Cerebellar cortex (tissue), 1 donor: ENCODE measurements at places on chromosomes 5 and 9.

DNA sequence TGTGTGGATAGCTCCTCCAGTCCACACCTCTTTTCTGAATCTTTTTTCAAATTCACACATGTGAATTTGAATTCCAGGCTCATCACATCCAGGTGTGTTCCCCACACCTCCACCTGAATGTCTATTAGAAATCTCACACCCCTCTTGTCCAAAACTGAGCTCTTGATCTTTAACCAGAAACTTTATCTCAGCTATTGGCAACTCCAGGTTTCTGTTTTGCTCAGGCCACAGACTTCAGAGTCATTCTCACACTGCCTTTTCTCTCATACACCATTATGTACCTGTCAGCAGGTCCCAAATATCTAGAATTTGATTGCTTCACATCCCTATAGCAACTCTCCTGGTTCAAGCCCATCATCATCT lies 11.6 kb downstream of the NIPSNAP3B start:
- no peak for DNase-seq

GRCh38 chr5:32116574-32117313 lies 57.4 kb downstream of the GOLPH3 start:
- no peak for DNase-seq

DNA sequence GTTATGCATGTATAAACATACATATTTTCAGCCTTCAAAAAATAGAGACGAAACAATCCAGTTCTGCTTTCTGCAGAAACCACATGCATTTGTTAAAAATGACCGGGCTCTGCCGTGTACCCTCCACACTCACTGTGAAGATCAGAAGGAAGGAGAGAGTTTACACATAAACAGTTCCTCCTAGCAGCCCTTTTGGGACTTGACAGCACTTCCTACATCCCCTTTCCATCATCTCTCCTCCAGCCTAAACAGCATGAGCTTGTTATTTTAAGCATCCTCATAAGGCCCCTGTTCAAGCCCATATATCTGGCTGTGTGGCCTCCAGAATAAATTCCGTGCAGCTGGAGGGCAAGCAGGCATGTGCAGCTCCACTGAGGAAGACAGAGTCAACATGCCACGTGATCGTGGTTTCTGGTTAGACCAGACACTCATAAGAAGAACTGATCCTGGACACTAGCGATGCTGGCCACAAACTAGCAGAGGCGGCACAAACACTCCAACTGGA lies 42.2 kb downstream of the NIPAL4 start:
- no peak for DNase-seq

GRCh38 chr5:55603922-55604321 lies 69.2 kb upstream of the PLPP1 start:
- DNase-seq, result no peak

GRCh38 chr5:7391814-7392692 lies 3.9 kb upstream of the ADCY2 start:
- DNase-seq, result peak; percentile 45

DNA sequence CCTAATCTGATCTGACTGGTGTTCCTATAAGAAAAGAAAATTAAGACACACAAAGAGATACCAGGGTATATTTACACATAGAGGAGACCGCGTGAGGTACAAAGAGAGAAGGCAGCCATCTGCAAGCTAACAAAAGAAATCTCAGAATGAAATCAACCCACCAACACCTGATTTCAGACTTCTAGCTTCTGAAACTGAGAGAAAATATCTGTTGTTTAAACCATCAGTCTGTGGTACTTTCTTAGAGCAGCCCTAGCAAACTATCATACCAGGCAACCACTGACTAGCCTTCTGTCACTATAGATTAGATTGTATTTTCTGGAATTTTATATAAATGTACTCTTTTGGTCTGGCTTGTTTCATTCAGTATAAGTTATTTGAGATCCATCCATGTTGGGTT lies 779.3 kb upstream of the ACO1 start:
- no peak for DNase-seq

GRCh38 chr9:133976191-133976861 lies 15.8 kb downstream of the VAV2 start:
- no peak for DNase-seq

- DNase-seq, result no peak
Measured at GRCh38 chr5:157624144-157624543, 28.1 kb downstream of the SOX30 start.

DNA sequence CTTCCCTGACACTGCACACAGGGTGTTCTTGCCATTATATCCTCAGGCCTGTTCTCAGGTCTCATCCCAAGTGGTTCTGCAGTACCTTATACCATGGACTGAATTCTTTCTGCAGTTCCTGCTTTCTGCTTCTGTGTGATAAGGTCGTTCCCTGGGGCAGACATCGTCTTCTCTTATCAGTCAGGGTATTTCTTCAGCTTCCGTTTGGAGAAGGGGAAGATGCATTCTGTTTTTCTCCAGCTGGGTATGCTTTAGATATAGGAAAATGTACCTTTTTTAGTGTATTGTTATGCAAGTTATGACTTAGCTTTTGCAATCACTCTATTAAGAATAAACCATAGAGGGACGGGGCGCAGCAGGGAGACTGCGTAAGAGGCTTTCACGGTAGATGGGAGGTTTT lies 31.1 kb downstream of the RALGPS1 start:
- no peak for DNase-seq

DNA sequence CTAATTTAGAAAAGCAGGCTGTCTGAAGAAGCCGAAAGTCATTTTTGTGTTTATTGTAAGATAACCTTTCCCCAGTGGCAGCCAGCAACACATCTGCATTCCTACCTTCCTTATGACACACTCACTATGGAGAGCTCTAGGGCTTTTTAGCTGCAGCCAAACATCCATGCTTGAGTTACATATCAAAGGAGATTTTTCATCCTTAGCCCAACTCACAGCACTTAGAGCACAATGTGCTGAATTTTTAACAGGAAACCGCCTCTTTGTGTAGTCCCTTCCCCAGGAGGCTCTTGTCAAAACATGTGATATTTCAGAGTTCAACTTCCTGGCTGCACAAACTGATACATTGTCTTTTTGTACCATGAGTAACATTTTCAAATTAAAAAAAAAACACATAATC lies 379.2 kb downstream of the CTNND2 start:
- DNase-seq, result no peak

DNA sequence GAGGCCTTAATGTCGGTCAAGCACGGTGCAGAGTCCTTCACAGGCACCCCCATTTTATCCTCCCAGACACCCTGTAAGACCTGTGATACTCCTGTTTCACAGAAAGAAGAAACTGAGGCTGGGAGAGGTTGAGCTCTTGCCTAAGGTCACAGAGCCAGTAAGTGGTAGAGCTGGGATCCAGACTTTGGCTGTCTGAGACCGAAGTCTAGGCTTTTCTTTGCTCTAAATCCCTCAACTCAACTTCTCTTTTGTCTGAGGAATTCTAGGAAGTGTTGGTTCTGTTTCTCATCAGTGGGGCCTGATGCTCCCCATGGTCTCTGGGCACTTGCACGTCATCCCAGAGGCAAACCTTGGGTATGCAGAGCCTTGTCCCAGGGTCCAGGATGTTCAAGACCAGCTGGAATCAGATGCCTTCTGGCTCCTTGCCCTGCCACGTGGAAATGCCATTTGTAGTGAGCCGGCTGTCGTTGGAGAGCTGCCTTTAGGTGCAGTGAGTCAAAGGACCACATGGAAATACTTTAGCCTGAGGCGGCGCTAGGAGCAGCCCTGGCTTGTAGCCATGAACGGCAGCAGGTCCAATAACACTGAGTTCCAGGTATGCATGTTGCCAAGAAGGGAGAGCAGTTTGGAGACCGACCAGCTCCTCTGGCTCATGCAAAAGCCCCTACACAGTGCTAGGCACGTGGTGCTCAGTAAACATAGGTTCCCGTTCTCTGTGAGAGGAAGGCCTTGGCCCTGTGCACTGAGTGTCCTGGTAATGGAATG lies 9.2 kb downstream of the DCANP1 start:
- peak; percentile 98 for DNase-seq

- no peak for DNase-seq
Measured at GRCh38 chr9:14096258-14096922, 217.6 kb downstream of the NFIB start.

GRCh38 chr5:103505581-103506305 lies 56.8 kb downstream of the NUDT12 start:
- no peak for DNase-seq

DNA sequence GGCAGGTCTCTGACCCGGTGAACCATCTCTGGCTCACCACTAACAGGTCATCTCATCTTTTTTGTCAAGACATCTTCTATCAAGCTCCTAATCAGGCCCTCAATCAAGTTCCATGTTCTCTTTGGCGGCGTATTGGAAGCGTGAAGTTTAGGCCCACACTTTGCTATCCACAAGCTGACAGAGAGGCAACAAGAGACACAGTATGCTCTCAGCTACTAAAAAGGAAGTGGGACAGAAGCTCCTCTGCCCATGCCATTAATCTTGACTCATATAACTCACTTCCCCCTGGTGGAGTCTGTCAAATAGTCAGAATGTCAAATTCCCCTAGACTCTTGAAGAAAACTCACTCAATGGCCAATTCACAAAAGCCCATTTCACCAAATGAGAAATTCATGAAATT lies 77.6 kb upstream of the TMC1 start:
- DNase-seq, result no peak

- no peak for DNase-seq
Measured at GRCh38 chr5:124630767-124631704, 115.4 kb downstream of the ZNF608 start.

- no peak for DNase-seq
Measured at GRCh38 chr5:26192486-26192885, 845.9 kb downstream of the CDH9 start.

GRCh38 chr5:9128136-9128535 lies 417.7 kb downstream of the SEMA5A start:
- no peak for DNase-seq

- DNase-seq, result no peak
Measured at GRCh38 chr5:38237681-38238080, 20.7 kb upstream of the EGFLAM start.

DNA sequence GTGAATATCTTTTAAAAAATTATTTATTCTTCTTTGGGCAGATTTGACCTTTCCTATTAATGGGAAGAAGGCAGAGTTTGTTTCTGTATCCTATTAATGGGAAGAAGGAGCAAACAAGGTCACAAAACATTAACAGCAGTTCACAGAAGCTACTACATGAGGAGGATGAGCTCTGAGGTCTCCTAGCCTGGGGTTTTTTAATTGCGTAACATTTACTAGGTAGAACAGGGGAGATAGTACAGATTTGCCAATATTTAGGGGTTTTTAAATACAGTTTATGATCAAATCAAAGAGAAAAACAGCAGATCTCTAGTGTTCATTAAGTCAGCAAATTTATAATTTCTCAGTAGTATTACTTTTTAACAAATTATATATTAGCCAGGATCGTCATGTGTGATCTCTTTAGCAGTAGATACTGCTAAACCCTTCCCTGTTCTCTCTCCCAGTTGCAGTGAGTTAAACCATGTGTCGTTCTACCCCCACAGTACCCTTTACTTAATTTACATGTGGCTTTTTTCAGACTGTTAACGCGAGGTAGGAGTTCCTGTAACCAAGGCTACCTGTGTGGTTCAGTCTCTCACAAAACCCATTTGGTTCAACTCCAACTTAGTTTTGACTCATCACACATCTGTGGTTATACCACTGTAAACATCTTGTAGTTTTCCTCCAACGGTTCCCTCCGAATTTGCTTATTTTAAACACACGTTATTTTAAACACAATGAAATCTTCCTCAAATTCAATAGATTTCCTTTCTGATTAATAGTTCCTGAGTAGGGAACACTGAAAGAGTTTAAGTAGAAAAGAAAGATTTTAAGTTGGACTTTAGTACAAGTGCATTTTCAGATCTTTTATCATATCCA lies 13.3 kb downstream of the SLC25A46 start:
- no peak for DNase-seq

DNA sequence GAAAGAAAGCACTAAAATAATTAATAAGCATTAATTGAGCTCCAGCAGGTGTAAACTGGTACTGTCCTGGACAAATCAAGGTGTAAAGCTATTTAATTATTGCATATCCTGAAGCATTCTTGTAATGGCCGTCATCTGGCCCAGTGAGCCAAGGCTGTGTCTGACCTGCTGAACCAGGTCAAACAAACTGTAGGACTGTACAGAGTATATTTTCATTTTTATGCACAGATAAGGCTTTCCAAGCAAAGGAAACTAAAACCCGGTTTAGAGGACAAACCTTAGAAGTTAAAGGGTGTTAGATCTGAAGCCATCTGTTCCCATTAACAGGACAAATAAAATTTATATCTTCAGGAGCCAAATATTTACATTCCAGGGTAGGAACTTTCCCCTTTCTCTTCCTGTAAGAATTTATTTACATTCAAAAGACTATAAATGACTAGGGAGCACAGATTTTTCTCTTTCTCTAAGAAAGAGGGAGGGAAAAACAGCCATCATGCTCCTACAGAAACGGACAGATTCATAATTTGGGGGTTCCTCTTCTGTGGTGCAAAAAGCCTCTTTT lies 69.8 kb downstream of the ESM1 start:
- DNase-seq, result no peak

DNA sequence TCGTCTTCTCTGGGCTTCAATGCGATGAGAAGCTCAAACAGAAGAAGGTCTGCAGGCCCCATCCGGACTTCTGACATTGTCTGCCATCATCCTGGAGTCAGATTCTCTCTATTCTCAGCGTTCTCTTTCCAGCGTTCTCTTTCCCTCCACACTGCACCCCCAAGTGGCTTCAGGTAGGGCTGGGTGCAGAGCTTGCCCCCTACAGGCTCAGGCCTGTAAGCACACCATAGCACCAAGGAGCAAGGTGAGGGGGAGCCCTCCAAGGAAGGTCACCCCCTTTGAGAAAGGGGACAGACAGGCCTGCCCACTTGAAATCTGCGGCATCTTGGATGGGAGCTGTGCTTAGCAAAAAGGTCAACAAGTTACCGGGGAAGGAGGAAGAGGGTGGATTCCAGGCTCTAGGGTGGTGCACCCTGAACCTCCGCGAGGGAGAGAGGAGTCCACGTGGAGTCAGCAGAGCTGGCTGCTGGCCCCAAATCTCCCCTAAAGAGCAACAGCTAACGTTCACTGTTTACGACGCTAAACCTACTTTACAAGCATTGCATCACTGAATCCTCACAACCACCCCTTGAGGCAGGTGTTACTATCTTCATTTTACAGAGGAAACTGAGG lies 27.5 kb downstream of the GPX3 start:
- DNase-seq, result peak; percentile 43
